ENCODE measurements at places on chromosomes 13 and 19.

DNA sequence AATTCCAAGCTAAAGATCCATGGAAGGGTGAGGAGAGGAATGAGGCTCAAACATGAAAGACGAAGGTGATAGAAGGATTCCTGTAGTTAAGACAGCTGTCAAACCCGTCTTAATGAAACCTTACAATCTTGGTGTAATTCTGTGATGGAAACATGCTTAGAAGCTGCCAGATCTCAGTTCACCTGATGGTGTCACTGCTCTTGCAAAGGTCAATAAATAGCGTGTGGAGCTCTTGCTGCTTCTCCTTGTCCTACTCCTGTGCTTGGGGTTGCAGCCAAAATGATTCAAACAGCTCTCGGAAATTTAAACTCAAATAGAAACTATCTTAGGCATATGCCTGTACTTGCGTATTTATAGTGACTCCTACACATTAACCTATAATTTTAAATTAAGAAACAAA is 1705.0 kb downstream of the OLFM4 start:
- DNase-seq = no peak

- peak; percentile 48 for DNase-seq
Measured at GRCh38 chr19:42254089-42254849, 659 bp downstream of the ERF start.

- no peak for DNase-seq
Measured at GRCh38 chr13:39536274-39536673, 66.7 kb downstream of the LHFPL6 start.

DNA sequence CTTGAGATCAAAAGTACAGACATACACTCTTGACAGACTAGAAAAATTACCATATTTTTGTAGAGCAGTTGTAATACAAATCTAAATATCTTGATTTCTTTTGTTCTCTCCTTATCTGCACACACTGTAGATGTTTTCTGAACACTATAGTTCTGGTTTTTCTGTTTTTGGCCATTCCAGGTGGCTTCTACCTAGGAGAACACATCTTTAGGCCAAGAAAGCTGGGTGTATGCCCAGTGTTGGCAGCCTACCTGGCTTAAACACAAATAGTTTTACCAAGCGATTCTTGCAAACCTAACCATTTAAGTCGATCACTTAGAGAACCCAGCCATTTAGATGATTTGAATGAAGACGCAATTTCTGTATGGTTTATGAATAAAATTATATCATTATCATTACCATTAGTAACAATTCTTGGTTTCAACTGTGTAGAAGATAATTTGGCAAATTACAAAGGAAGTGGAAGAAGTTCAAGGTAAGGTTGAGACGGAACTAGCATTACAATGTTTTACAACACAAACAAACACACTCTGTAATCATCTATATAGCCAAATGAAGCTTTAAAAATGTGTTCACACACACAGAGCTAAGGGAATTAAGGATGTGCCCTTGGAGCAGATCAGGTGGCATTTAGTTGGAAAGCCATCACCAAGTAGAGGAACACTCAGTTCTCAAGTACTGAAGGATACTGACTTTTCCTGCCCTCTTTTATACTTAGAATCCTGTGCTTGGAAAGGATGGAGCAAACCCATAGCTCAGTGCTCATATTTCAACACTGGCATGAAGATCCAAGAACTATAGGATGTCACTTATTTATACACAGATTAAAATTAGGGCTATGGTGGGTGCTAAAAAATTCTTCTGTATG is 36.2 kb downstream of the ERCC5 start:
- no peak for DNase-seq

DNA sequence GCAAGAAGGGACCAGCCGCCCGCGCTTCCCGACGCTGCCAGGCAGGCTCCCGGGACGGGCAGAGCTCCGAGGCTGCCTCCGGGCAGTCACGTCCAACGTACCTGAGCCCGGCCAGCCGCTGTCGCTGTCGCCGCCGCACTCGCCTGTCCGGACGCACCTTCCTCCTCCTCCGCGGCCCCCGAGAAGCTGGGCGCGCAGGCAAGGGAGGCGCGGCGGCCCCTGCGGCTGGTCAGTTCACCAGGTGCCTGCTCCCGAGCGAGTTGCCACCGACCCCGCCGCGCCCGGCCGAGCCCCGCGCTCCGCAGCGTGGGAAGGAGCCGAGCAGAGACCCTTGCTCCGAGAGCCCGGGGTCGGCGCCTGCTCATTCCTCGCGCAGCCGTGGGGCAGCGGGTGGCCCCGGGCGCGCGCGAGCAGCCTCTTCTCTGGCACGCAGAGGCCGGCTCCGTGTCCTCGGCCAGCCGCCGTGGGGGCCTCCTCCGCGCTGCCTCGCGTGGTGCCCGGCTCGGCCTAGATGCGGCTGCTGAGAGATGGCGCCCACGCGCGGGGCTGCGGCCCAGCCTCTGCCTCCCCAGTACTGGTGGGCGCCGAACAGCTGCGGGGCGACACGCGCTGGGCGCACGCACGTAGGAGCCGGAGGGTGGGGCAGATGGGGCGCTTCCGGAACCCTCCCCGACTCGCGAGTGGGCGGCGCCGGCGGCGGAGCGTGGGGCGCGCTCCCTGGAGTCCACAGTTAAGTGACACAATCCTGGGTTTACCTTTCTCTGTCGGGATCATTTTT is 419.4 kb downstream of the UQCRFS1 start:
- DNase-seq = no peak

GRCh38 chr19:51242881-51243630 is 7.8 kb upstream of the SIGLECL1 start:
- DNase-seq = no peak

- DNase-seq = peak; percentile 24
Measured at GRCh38 chr19:50313812-50314536, 15.2 kb downstream of the KCNC3 start.

DNA sequence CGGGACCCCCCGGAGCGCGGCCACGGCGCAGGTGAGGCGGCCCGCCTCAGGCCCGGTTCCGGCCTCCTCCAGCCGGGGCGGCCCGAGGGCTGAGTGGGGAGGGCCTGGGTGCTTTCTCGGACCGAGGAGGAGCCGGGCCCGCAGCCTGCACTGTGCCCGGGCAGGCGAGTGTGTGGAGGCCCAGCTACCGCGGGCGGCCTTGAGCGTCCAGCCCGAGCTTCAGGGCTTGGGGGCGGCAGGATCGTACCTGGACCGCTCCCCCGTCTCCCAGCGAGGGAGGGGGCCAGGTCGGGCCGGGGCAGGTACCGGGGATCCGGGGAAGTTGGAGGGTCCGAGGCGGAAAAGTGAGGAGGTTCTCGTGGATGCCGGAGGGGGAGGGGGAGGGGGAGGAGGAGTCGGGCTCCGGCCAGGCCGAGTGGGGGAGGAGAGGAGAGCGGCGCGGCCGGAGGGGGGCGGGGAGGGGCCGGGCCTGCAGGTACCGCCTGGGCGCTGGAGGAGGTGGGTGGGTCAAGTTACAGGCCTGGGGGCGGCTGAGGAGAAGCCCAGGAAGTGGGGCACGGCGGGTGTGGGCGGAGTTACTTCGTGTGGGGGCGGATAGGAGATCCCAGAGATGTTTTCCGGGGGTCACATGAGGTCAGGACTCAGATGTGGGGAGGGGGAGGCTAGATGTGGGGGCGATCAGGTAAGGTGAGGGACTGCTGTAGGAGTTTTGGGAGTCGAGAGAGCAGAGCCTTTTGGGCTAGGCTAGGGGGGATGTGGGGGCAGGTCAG is 545 bp downstream of the NACC1 start:
- DNase-seq = peak; percentile 66

DNA sequence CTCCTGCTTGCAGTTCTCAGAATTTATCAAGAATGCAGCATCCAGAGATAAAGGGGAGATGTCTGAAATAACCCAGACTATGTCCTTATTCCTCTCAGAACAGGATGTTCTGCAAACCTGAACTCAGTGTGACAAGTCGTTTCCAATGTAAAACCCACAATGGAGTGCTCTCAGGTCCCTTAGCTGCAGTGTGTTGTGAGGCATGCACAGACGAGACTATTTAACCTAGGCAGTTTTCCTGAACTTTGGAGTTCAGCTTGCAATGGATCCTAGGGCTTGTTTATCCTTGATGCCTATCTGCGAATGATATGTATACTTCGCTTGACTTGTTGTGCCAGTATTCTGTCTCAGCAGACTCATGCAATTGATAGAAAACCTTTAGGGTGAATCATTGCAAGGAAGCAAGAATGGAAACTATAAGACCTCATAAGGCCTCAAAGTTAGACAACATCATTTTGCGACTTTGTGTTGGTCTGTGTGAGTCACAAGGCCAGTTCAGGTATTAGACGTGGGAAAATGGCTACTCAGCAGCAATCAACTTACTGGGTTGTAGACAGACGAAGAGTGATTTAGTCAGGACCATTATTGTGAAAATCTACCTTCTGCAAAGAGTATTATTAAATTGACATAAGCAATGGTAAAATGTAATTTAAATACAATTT is 2439.9 kb upstream of the PCDH20 start:
- no peak for DNase-seq

- no peak for DNase-seq
Measured at GRCh38 chr13:97339988-97340749, 93.8 kb upstream of the RAP2A start.

DNA sequence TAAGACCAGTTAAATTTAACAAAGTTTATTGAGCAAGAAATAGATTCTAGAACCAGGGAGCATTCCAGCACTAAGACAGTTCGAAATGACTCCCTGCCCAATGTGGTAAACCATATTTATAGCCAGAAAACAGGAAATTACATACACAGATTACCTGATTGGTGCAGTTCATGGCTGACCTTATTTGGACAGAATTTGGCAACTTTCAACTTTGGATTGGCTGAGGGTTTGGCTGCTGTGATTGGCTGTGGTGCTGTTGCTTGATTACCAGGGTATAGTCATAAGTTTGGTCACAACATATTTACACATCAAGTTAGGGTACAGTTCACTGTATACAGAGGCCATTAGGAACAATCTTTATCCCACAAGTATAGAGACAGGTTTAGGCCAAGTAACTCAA is 984.8 kb upstream of the MIR17HG start:
- no peak for DNase-seq

GRCh38 chr19:30450835-30451321 is 78.7 kb downstream of the ZNF536 start:
- DNase-seq = no peak

DNA sequence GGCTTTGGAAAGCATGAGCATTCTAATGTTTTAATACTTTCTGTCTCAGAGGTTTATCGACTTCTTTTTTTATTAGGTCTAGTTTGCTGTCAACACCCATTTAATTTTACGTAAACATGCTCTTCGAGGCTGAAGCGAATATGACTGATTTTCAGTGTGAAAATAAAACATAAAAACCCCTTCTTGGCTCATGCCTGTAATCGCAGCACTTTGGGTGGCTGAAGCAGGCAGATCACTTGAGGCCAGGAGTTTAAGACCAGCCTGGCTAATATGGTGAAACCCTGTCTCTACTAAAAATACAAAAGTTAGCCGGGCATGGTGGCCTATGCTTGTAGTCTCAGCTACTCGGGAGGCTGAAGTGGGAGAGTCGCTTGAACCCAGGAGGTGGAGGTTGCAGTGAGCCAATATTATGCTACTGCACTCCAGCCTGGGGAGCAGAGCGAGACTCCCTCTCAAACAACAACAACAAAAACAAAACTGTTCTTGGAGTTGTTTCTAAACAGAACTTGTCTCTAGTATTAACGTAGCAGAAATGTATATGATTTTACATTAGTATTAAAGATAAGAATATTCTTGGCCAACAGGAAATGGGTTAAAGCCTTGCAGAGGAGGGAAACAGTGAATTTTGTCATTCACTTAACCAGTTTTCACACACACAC is 7.1 kb upstream of the IGFL3 start:
- DNase-seq = no peak

- no peak for DNase-seq
Measured at GRCh38 chr13:29562786-29563438, 32.6 kb downstream of the SLC7A1 start.

DNA sequence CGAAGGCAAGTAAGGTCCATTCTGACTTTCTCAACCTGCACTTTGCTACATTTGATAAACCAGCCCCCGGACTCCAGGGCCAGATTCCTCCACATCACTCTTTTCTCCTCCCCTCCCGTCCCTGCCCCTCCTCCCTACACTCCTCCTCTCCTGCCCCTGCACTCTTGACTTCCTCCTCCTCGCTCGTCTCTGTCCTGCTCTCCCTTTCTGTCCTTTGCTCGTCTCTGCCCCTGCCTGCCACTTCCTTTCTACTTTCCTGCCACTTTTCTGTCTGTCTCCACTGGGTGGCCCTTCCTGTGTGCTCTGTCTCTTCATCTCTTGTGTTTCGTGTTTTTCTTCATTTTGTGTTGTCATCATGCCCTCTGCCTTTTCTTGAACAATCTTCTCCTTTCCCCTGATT is 7.0 kb downstream of the U2AF2 start:
- DNase-seq = no peak

DNA sequence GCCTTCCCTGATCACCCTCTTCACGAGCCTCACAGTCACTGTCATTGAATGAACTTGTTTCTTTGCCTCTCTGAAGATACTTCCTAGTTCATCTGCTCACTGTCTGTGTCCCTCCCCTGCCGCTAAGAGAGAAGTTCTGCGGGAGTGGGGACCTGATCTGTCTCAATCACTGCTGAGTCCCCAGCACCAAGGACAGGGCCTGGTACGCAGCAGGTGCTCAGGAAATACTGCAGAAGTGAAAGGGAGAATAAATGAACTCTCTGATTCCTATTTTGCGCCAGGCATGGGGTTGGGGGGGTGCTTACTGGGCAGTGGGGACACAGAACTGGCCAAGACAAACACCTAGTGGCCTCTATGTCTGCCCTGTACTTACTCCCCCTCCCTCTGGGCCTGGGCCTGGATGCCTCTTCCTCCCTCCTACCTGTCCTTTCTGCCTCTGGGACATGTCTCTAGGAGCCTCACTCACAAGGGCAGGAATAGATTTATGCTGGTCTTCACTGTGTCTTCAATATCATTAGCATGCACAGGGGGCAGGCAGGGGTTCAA is 17.5 kb downstream of the FCGBP start:
- DNase-seq = no peak

DNA sequence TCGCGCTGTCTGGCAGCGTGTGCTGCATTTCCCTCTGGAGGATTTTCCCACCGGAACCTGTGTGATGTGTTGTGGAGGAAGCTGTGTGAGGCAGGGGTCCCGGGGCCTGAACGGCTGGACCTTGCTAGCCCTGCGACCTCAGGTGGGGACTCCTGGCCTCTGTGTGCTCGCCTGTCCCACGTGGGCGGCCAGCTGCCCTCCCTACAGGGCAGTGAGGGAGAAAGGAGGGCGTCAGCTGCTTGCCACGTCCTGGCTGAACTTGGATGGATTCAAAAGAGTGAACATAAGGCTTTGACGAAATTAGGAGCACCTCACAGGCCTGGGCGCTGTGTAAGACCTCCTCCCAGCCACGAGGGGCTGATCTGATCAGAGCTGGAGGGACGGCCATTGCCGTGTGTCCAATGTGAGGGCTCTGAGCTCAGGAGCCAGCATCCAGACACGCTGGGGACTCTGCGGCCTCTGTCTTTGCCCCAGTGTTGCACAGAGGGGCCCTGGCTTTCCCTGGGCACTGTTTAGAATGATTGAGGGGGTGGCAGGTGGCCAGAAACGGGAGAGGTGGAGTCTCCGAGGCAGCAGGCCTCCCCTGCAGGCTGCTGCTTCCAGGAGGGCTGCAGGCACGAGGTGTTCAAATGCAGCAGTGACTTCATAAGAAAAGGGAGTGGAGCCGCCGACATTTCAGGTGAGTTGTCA is 13.0 kb downstream of the TFDP1 start:
- no peak for DNase-seq

GRCh38 chr13:20125129-20125782 is 35.6 kb downstream of the GJA3 start:
- DNase-seq = peak; percentile 59

- no peak for DNase-seq
Measured at GRCh38 chr13:52738719-52739467, 727 bp downstream of the CNMD start.

All from PC-3 (cell line).